Effector memory CD8-positive, alpha-beta T cell (primary cell): ENCODE measurements at places on chromosomes 6 and 20.
A peak's percentile ranks its signal among the peaks of the same experiment; 100 is the strongest.

- H3K27ac ChIP-seq = peak overlapping the region; percentile 92
- H3K4me1 ChIP-seq = peaks cover 48% of the 10 kb centered on the region
- peak; percentile 47 for DNase-seq
- no peaks in the 10 kb centered on the region for H3K27me3 ChIP-seq
- peaks cover 3% of the 10 kb centered on the region for H3K36me3 ChIP-seq
Measured at GRCh38 chr6:32941214-32941768, 463 bp upstream of the HLA-DMB start.

DNA sequence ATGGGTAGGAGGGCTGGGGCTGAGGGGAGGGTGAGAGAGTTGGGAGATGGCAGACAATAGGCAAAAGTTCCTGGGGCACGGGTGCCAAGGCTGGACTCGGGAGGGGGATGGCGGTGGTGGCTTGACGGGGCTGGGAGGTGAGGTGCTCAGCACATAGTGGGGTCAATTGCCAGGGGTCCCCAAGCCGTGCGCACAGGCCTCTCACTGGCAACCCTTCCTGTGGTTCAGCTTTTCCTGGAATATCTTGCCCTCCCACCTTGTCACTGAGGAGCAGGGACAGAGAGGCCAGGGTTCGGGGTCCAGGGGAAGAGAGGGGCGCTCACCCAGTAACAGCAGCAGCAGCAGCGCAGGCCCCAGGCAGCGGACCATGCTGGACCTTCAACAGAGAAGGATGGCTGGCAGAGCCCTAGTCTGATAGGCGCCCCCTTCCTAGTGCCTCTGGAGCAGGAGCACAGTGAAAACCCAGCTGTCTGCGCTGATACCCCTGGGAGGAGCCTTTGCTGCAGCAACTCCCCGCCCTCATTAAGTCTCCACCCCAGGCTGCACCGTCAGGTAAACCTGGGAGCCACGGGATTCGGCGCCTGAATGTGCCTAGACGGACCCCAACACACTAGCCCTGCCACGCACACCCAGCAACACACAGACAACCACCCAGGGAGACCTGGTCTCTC lies at the start of gene GFRA4:
Gene GFRA4 (minus strand): TSS at position 369 of the 671 bp plus-strand sequence. CDS start 0 bp downstream, at position 369.
- H3K36me3 ChIP-seq = peaks cover 17% of the 10 kb centered on the region
- peaks cover 43% of the 10 kb centered on the region for H3K27me3 ChIP-seq
- H3K4me3 ChIP-seq = no peak within 1 kb of the TSS
- peaks cover 59% of the 10 kb centered on the region for H3K4me1 ChIP-seq
- DNase-seq = no peak
- H3K27ac ChIP-seq = no peak within 1 kb of the TSS

- H3K36me3 ChIP-seq = peaks cover 67% of the 10 kb centered on the region
- H3K4me1 ChIP-seq = peaks cover 49% of the 10 kb centered on the region
- DNase-seq = no peak
- no peaks in the 10 kb centered on the region for H3K27me3 ChIP-seq
Measured at GRCh38 chr6:106540907-106541306, 88.4 kb downstream of the RTN4IP1 start.

GRCh38 chr6:135306166-135306565 lies 125.1 kb downstream of the MYB start:
- H3K36me3 ChIP-seq = no peaks in the 10 kb centered on the region
- no peak overlapping the region for H3K4me3 ChIP-seq
- H3K27me3 ChIP-seq = no peaks in the 10 kb centered on the region
- H3K4me1 ChIP-seq = no peaks in the 10 kb centered on the region
- DNase-seq = no peak

- DNase-seq = no peak
- no peaks in the 10 kb centered on the region for H3K36me3 ChIP-seq
- H3K27ac ChIP-seq = no peak overlapping the region
- no peak overlapping the region for H3K4me3 ChIP-seq
- no peaks in the 10 kb centered on the region for H3K27me3 ChIP-seq
Measured at GRCh38 chr6:79861023-79861422, 86.3 kb downstream of the ELOVL4 start.

DNA sequence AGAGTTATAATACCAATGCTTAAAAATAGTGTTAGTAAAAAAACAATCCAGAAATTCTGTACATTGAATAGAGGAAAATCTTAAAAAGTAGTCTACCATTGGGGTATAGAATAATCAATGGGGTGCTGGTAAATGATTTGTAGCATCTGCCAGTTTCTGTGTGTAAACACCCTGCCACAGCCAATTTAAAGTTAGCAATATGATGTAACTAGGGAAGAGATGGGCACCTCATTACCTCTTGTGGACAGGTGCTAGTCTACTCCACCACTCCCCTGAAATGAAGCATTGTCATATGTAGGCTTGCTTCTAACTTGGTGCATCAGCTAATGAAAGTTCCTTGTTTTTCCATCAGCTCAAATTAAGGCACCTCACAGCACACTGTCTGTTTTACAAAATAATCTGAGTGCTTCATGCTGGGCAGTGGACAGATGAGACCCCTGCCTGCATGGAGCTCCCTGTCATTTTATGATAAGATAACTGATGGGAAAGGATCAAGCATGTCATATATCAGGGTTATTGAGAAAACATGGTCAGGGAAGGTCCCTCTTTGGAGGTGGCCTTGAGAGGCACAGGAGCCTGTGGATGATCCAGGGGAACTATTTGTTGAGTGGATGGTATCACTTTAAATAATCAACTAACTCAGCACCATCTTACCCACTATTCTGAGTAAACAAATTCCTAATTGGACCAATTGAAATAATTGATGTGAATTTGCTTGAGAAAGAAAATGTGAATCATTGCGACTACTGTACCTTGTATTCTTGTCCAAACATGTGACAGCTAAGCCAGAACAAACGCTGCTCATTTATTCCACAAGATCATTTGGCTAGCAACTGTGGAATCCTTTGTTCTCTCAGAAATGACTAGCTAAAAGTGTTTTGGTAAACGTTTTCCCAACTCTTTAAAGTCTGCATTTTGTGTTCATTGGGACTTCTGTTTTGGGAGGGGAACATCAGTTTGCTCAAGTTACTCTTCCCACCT lies 45.9 kb upstream of the CSE1L start:
- no peak for DNase-seq
- no peaks in the 10 kb centered on the region for H3K4me1 ChIP-seq
- no peak overlapping the region for H3K4me3 ChIP-seq
- H3K27me3 ChIP-seq = no peaks in the 10 kb centered on the region

- no peak overlapping the region for H3K27ac ChIP-seq
- H3K27me3 ChIP-seq = peaks cover 59% of the 10 kb centered on the region
- H3K36me3 ChIP-seq = no peaks in the 10 kb centered on the region
- no peak overlapping the region for H3K4me3 ChIP-seq
- H3K4me1 ChIP-seq = no peaks in the 10 kb centered on the region
Measured at GRCh38 chr20:53331151-53331973, 262.3 kb downstream of the ZNF217 start.

GRCh38 chr6:2187826-2188225 lies 57.6 kb downstream of the GMDS start:
- no peak overlapping the region for H3K27ac ChIP-seq
- H3K4me1 ChIP-seq = peaks cover 12% of the 10 kb centered on the region
- DNase-seq = no peak
- H3K27me3 ChIP-seq = no peaks in the 10 kb centered on the region
- no peak overlapping the region for H3K4me3 ChIP-seq
- H3K36me3 ChIP-seq = peaks cover 3% of the 10 kb centered on the region

DNA sequence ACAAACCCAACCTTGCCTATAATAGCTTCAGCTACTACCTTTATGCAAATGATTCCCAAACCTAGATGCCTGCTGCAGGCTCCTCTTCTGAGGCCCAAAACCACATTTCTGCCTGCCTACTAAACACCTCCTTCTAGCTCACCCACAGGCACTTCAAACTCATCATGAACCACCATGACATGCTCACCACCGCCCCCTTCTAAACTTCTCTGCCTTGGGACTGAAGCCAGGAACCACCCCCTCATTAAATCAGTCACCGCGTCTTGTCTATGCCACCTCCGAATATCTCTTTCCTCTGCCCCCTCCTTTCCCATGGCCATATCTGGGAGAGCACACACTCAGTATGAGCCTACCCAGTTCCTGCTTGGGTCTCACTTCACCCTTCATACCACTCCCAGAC lies 101.2 kb downstream of the SNAP25 start:
- no peak overlapping the region for H3K27ac ChIP-seq
- DNase-seq = no peak
- H3K4me1 ChIP-seq = no peaks in the 10 kb centered on the region
- no peaks in the 10 kb centered on the region for H3K36me3 ChIP-seq

GRCh38 chr20:25541676-25542075 lies 43.7 kb downstream of the NINL start:
- no peaks in the 10 kb centered on the region for H3K4me1 ChIP-seq
- no peak overlapping the region for H3K4me3 ChIP-seq
- no peaks in the 10 kb centered on the region for H3K36me3 ChIP-seq
- no peak for DNase-seq

DNA sequence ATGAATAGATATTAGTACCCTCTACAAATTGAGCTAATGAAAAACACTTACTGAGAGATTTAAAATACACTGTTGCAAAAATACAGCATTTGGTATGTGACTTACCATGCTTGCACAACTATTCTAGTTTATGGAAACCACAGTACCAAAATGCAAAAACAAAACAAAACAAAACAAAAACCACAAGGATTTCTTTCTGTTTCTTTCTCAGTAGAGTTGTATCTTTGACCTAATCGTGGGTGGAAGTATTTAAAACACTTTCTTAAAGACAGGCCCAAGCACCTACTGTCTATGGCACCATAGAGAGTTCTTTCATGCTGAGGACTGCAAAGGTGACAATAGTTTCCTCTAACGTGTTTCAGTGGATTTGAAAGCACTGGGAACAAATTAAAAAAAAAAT lies 95.3 kb upstream of the C6orf118 start:
- H3K36me3 ChIP-seq = no peaks in the 10 kb centered on the region
- no peak overlapping the region for H3K27ac ChIP-seq
- no peaks in the 10 kb centered on the region for H3K4me1 ChIP-seq
- H3K27me3 ChIP-seq = no peaks in the 10 kb centered on the region
- H3K4me3 ChIP-seq = no peak overlapping the region

DNA sequence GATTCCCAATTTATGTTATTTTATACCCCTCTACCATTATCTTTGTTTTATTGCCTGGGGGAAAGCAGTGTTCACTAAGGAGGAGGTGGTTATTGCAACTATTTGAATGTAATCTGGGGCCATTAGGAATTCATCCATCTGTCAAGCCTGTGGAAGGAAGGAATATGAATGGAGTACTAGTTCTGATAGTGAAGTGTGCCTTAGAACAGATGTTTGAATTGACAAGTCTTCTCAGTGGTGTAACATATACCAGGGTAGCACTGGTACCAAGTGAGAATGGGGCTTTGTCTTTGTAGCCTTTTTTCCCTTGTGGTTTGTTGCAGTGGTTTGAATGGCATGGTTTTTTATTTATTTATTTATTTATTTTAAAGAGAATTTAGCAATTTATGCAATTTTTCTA lies 27.9 kb upstream of the HDAC2 start:
- H3K27ac ChIP-seq = no peak overlapping the region
- H3K4me1 ChIP-seq = no peaks in the 10 kb centered on the region
- no peaks in the 10 kb centered on the region for H3K36me3 ChIP-seq
- no peak for DNase-seq

- H3K36me3 ChIP-seq = no peaks in the 10 kb centered on the region
- H3K4me1 ChIP-seq = no peaks in the 10 kb centered on the region
- no peak overlapping the region for H3K4me3 ChIP-seq
- no peaks in the 10 kb centered on the region for H3K27me3 ChIP-seq
- DNase-seq = no peak
Measured at GRCh38 chr6:48610846-48611245, 499.8 kb upstream of the PTCHD4 start.

GRCh38 chr6:78910591-78911171 lies 43.3 kb downstream of the IRAK1BP1 start:
- no peak for DNase-seq
- peaks cover 14% of the 10 kb centered on the region for H3K4me1 ChIP-seq
- no peaks in the 10 kb centered on the region for H3K36me3 ChIP-seq
- H3K27ac ChIP-seq = no peak overlapping the region
- peak overlapping the region; percentile 0 for H3K4me3 ChIP-seq

DNA sequence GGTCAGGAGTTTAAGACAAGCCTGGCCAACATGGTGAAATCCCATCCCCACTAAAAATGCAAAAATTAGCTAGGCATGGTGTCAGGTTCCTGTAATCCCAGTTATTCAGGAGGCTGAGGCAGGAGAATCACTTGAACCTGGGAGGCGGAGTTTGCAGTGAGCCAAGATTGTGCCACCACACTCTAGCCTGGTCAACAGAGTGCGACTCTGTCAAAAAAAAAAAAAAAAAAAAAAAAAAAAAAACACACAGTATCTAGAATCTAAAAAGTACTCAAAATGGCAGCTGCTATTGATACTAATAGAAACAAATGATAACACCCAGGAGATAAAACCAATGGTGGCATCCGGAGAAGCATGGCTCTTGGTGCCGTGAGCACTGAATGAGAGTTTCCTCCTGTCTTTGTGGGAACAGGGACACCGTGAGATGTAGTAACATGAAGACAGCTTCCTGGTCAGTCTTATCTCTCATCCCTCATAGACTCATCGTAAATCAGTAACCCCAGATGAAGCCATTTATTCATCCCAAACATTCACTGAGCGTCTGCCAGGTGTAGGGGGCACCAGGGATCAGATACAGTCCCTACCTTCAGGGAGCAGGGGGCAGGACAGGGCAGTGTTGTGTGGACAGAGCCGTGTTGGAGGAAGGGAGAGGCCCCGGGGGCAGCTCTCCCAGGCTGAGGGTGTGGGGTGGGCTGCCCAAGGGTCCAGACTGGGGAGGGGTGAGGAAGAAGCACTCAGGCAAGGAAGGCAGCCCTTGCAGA lies 66.1 kb downstream of the SYNJ2 start:
- no peak for DNase-seq
- peaks cover 9% of the 10 kb centered on the region for H3K4me1 ChIP-seq
- H3K27me3 ChIP-seq = no peaks in the 10 kb centered on the region
- H3K27ac ChIP-seq = no peak overlapping the region
- H3K36me3 ChIP-seq = peaks cover 6% of the 10 kb centered on the region

- H3K27ac ChIP-seq = no peak overlapping the region
- H3K4me1 ChIP-seq = peaks cover 19% of the 10 kb centered on the region
Measured at GRCh38 chr20:50814438-50815161, 19.7 kb downstream of the BCAS4 start.

- H3K36me3 ChIP-seq = no peaks in the 10 kb centered on the region
- H3K27me3 ChIP-seq = no peaks in the 10 kb centered on the region
- no peaks in the 10 kb centered on the region for H3K4me1 ChIP-seq
- no peak overlapping the region for H3K4me3 ChIP-seq
- DNase-seq = no peak
- no peak overlapping the region for H3K27ac ChIP-seq
Measured at GRCh38 chr20:14922503-14923267, 585.3 kb upstream of the FLRT3 start.

DNA sequence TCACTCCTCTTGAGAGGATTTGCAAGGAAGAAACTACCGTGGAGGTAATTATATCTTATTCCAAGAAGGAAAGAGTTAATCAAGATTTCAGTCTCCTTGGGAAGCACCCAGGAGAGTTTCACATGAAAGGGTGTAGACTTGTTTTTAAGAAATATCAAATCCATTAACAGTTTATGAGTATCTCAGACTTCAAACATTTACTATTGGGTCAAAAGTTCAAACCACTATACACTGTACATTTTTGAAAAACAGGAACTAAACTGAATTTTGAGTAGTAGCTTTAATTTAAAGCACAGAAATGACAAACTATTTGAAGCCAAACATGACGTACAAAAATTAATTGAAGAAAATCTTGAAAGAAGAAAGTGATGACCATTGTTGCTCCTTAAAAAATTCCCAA lies 164.0 kb downstream of the FOXC1 start:
- no peaks in the 10 kb centered on the region for H3K36me3 ChIP-seq
- H3K27ac ChIP-seq = peak overlapping the region; percentile 36
- H3K27me3 ChIP-seq = peaks cover 5% of the 10 kb centered on the region
- H3K4me3 ChIP-seq = no peak overlapping the region
